ENCODE measurements at places on chromosomes 7 and 10. TPM values are rescaled to one million over a fixed set of nuclear protein-coding genes. Genes with fewer than 3 reads are reported as not detected.

FHIP2A gene
- total RNA-seq = 27.4 TPM

DNA sequence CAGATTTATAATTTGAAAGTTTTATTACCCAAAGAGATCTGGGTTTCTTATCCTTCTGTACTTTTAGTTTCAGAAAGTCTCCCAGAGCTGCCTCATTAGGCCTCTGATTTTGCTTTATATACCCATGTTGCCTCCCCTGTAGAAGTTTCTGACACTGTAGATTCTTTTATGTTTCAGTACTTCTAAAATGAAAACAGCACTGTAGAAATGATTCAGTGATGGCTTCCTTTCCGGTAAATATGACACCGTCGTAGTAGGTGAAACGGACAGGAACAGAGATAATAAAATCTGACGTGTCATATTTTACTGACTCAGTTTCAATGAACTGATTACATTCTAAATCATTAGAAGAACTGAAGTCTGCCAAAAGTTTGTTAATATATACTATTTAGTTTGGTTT is 272.7 kb downstream of the TWIST1 start:
- no peak for DNase-seq

LBX1 gene
- total RNA-seq = 0.09 TPM

- no peak for DNase-seq
Measured at GRCh38 chr7:50359995-50360925, 55.7 kb downstream of the IKZF1 start.

RHOBTB1 gene
- 10.9 TPM for total RNA-seq

DNA sequence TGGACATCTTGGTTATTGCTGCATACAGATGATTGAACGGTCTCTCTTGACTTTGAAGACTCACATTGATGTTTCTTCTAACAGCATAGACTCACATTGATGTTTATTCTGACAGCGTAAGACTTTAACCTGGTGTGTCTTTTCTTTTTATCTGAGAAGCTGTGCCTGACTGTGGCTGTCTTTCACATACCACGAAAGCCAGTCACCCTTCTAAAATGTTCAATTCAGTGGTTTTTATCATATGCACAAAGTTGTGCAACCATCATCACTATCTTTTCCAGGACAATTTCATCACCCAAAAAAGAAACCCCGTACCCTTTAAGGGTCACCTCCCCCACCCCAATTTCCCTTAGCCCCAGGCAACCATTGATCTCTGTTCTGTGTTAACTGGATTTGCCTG is 24.7 kb downstream of the CELF2 start:
- no peak for DNase-seq

DNA sequence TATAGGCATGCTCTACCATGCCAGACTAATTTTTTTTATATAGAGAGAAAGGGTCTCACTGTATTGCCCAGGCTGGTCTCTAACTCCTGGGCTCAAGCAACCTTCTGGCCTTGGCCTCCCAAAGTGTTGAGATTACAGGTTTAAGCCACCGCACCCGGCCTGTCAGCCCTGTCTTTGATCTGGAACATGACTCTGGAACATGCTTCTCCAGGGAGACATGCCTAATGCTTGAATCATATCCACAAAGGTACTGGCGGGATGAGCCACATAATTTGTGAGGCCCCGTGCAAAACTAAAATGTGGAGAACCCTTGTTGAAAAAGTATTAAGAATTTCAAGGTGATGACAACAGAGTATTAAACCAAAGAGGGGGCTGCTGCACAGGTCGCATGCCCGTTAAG is 282.8 kb downstream of the ARHGAP12 start:
- DNase-seq = no peak

DNA sequence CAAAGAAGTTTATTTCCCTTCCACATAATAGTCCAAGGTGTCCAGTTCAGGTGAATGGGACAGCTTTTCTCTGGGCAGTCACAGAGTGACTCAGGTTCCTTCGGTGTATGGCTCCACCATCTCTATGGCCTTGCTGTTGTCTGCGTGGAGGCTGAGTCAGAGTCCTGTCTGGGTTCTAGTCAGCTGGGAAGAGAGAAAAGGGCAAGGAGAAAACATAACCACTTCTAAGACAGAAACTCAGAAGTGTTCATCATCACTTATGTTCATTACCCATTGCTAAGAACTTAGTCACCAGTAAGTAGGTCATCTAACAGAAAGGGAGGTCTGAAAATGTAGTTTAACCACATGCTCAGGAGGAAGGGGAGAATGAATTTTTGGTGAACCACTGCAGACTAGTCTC is 32.4 kb upstream of the CCDC7 start:
- DNase-seq = no peak

ELFN1 gene
- 0.89 TPM for total RNA-seq

SEC23IP gene
- 43.1 TPM for total RNA-seq

Data from lung (tissue), 17 donors.